ENCODE measurements at places on chromosomes 13 and 19.

DNA sequence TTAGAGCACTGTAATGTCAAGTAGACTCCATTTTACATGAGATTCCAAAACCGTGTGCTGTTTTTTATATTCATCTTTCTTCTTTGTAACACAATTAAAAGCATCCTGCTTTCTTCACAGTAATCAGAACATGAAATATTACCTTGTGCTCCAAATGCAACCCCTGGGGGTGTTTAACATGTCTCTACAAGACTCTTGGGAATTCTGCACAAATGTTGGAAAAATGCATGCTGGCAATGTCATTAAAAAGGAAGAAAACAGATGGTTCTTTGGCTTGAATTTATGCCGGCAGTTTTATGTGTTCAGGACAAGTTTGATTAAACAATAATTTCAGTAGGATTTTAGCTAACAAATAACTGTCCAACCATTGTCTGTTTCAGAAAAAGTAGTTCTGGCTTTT lies 159.1 kb downstream of the LIG4 start:
- DNase-seq = no peak

DNA sequence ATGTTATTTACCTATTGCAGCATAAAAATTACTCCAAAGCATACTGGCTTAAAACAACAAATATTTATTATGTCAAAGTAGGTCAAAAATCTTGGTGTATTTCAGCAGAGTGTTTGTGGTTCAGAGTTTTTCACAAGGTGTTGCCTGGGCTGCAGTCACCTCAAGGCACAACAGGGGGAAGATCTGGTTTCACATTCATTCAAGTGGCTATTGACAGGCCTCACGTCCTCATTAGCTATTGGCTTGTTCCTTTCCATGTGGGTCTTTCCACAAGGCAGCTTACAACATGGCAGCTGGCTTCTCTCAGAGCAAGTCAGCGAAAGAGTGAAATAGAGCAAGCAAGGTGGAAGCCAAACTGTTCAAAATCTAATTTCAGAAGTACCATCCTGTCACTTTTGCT lies 602.9 kb downstream of the OLFM4 start:
- no peak for DNase-seq

GRCh38 chr13:33111414-33112110 lies 95.3 kb downstream of the KL start:
- no peak for DNase-seq

- DNase-seq = no peak
Measured at GRCh38 chr19:56900573-56901097, 60.1 kb upstream of the PEG3 start.

DNA sequence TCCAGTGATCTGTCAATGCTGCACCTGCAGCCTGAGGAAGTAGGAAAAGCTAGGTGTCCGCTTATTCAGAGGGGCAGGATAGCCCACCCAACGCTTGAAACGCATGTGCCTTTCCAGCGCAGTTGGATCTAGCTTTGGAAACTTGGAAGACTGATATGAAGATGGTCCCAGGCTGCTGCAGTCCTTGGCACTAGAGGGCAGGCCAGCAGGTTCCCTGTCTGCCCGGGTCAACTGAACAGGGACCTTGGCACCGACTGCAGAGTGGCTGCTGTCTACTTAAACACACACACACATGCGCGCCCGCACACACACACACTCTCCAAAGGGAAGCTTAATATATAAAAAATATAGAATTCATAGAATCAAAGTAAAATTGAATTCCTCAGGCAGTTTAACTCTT lies 100.0 kb downstream of the TSHZ3 start:
- DNase-seq = no peak

DNA sequence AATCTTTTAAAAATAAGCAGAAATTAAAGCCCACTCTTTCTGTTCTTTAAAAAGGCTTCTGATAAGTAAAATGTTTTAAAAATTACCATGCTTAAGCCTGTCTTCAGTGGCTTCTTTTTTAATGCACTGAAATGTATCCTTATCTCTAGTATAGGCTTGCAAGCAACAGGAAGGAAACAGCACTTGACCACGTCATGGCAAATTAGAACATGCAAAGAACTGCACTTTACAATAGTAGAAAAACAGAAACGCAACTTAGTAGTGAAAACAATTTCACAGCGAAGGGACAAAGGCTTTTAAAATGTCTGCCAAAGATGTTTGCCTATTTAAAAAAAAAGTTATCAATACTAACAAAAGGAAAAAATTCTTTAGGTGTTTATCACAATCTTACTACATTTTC lies 36.3 kb downstream of the ELF1 start:
- DNase-seq = peak; percentile 87

DNA sequence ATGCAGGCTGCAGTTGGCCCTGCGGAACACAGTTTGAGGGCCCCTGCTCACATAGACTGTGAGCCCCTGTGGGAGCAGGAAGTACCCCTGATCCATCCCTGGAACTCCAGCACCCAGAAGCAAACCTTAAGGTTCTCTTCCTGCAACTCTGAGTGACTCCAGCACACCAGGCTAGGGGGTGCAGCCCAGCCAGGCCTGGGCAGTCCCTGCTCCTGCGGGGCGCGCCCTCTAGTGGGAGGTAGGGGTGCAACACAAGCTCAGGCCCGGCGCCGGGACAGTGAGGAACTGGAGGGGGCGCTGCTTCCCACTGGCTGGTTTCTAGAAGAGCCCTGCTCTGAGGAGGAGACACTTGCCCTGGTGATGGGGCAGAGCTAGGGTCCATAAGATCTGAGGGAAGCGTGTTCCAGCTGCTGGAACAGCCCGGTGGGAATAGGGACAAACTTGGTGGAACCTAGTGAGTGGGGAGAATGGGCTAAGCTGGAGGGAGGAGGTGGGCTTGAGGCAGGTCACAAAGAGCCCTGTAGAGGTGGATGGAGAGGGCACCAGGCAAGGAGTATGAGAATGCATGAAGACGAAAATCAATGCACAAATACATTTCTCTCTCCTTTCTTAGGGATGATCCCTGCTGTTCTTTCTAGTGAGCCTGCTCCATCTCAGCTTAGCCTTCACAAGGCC lies 5.0 kb downstream of the ZSCAN5A start:
- DNase-seq = peak; percentile 56

- DNase-seq = no peak
Measured at GRCh38 chr13:31166591-31166990, 4.9 kb upstream of the HSPH1 start.
